ENCODE measurements at places on chromosomes 1 and 21.

DNA sequence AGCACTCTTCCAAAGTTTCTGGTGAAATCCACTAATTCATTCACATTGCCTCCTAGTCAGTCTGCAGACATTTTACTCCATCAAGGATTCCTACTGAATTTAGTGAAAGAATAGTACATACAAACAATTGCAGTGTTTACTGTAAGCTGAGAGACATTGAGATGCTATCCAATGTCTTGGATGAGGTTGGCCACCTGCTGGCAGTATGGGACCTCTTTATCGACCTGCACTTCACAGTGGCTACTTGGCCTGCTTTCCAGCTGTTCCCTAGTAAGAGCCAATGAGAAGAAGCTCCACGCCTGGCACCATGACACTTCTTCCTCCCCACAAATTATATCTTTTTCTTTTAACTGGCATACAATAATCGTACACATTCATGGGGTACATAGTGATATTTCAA lies 51.5 kb upstream of the LRIF1 start:
- no peak for DNase-seq

GRCh38 chr1:24254783-24255182 lies 64.4 kb upstream of the GRHL3 start:
- no peak for DNase-seq

- no peak for DNase-seq
Observed at GRCh38 chr1:201515062-201515750, 8.3 kb upstream of the CSRP1 start.

DNA sequence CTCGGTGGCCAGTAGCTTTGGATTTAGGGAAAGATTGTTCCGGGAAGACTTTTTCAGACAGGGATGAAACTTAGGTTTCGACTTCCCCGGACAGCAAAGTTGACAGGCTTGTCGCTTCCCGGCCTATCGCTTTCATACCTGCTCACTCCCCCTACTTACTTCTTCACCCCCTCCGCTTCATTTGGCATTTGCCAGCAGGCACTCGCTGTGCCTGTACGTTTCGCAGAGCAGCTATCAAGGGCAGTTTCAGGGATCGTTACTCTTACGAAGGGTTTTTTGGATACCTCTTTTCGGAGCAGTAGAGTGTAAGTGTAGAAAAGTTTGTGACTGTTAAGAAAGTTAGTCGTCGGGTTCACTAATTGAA lies 393 bp downstream of the BLZF1 start:
- peak; percentile 8 for DNase-seq

DNA sequence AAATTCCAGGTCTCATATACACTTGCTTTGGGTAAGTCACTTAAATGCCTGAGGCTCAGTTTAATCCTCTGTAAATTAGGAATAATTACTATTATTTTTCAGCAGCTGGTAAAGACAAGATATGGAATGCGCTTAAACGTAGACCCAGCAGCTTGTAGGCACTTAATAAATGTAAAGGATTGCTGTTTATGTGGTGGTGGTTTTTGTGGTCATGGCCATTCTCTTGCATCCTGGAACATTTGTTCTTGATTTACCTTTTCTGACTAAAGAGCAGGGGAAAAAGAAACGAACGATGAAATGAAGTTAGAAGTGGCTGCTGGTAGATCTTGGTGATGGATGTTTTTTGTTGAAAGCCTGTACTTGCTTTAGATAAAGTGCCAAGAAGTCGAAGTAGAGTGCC lies 195.0 kb upstream of the FOXD3 start:
- DNase-seq: no peak

GRCh38 chr1:65119951-65120350 lies 28.1 kb upstream of the AK4 start:
- DNase-seq: no peak

DNA sequence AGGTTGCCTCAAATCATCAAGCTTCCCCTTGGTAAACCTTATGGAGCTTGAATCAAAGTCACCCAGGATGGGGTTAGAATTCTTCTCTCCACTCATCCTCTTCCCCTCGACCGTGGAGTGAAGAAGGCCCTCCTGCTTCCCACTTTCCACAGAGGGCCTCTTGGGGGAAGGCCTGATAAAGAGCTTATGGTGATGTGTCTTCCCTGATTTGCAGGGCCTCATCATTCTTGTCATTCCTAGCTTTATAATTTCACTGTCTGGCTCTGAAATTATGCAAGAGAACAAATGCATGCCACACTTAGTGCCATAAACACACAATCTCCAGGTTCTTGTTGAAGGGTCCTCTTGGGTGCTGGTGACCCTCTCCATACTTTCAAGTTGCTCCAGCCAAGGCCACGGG lies 101.2 kb downstream of the HMGB4 start:
- DNase-seq: no peak

GRCh38 chr1:17696417-17697301 lies 58.5 kb upstream of the ACTL8 start:
- DNase-seq: no peak

DNA sequence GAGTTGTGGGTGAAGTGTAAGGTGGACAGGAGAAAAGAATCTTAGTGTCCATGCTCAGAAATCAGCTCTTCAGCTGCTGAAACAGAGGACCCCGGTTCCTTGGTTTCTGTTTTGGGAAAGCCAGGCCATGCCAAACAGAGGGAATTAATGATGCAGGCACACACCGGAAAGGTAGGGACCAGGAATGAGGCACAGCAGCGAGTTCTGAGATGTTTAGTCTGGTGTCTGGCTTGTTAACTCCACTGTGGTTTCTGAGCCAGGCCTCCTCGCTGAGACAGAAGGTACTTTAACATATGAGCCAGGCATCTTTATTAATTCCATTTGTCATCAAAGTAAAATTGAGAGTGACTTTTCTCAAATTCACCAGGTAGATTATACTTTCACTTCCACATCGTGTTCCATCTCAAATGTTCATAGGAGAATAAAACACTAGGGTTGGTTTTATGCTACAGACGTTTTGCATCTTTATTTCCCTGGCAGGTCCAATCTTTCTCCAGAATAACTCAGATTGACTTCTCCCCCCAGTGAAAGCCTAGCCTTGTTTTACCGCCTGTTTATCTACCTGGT lies 23.5 kb downstream of the LRRC8D start:
- peak; percentile 18 for DNase-seq

- DNase-seq: no peak
Observed at GRCh38 chr1:245566952-245567351, 412.2 kb downstream of the KIF26B start.

GRCh38 chr1:8373581-8374241 lies 55.8 kb downstream of the SLC45A1 start:
- no peak for DNase-seq

DNA sequence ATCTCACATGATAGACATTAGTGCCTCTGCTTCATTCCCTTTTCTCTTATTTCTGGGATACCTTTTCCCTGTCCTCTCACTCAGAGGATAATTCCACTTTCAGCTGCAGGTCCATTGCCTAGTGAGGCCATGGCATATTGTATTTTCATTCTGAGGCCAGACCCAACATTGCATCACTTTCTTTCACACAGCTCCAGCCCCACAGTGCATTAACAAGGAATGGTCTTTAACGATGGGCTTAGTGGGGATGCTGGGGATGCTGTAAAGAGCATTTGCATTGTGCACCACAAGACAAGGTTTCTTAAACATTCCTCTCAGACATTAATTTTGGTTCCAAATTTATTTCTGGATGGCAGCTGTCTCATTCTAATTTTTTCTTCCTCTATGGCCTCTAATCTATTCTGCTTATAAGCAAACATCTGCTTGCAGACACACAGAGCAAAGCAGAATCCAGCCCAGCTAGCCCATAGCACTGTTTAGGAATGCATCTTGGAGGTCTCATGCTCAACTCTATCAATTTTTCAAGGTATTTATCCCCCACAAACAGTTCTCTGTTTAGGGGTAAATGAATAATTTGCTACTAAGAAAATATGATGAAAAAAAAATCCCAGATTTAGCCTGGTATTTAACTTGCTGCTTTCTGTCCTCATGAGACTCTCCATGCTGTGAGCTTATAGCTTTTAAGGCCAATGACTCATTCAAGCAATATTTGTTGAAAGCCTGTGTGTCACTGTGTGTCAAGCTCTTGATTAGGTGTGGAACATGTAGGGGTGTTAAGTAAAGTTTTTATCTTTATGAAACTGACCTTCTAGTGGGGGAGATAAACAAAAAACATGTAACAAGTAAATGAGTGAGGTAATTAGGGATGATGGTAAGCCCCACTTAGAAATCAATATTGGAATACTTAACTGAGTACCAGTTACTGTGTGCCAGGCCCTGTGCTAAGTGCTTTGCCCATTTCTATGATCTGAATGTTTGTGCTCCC lies 44.5 kb upstream of the CCDC190 start:
- no peak for DNase-seq

DNA sequence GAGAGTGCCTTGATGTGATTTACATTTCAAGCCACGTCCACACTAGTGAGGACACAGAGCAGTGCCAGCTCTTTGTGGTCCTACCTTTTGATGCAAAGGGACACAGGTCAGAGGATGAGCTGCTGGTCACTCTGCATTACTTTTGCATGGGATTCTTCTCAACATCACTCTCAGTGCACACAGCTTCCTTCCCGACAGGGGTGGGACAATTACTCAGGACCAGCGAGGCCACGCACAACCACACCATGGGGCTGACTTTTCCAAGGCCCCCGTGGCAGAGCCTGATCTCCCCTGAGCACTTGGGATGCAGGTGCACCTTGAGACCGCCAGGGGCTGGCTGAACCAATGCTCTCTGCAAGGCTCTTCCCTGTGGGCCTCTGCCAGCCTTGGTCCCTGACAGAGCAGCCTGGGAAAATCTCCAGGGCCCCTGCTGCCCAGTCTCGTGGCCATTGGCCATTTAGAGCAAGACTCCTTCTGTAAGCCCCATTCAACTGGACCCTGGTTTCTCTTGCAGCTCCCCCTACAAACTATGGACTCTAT lies 13.2 kb upstream of the PRAMEF12 start:
- DNase-seq: no peak

DNA sequence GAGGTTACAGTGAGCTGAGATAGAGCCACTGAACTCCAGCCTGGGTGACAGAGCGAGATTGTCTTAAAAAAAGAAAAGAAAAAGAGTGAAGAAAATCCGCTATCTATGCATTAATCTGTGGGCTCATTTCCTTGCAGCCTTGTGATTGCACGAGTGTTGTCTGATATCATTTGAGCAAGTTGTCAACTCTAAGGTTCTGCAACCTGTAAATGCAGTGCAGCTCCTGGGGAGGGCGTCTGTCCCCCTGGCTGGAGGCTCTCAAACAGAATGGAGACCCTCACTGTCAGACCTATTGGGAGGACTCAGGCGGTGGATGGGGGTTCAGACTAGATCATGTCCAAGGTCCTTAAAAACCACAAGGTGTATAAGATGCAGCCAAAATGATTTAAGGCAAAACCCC lies 6.2 kb downstream of the CORT start:
- no peak for DNase-seq

DNA sequence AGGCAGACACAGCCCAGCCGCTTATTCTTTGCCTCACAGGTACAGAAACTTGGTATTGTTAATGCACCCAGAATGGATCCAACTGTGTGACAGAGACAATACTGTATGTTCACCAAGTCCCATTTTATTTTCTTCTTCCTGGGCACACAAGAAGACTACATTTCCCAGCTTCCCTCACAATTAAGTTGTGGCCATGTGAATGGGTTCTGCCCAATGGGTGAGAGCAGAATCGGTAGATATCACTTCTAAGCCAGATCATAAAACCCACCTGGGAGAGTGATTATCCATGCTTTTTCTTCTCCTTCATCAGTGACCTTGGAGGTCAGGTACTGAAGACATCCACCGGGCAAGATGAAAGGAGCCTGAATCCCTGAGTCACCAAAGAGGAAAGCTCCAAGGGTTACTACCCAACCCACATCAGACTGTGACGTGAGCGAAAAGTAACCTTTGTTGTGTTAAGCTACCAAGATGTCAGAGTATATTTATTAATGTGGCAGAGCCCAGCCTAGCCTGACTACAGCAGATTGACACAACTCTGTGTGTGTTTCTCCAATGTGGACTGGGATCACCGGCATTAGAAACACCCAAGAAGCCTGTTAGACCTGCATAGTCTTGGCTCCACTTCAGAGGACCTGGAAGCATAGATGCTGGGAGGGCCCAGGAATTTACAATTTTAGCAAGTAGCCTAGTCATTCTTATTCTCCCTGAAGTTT lies 79.1 kb upstream of the GRIK3 start:
- DNase-seq: no peak

- no peak for DNase-seq
Observed at GRCh38 chr1:234975941-234976860, 152.4 kb downstream of the TOMM20 start.

DNA sequence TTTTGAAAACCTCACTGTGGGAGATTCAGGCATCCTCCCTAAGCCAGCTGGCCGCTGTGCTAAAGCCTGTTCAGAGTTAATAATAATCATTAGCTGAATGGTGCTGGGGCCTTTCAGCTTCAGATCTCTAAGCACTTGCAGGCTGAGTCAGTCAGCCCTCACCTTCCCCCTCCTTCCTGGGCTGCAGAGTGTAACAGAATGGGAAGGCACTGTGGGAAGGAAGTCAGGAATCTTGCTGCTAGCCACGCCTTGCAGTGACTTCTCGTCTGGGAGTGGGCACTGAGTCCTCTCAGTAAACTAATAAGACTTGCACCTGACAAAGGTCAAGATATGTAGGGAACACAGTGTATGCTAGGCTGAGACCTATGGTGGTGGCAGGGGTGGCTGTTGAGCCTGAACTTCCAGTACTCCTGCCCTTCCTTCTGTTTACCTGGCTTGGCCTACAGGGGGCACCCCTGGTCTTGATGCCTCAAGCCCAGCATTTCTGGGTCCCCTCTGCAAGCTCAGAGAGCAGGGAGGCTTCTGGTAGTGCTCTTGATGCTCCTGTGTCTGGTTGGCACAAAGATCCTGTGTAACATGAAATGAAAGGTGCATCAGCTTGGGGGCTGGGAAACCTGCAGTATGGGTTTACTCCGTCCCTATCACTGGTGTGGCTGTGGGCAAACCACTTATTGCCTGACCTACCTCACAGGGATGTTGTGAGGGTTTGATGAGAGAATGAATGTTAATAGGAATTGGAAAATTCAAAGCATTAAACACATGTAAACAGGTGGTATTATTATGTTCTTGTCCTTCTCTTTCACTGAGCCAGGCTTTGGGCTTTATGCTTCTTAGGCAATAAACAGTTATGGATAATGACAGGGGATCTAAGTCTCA lies 6.0 kb downstream of the CYB561D1 start:
- DNase-seq: peak; percentile 57

GRCh38 chr1:178075333-178075732 lies 18.6 kb upstream of the RASAL2 start:
- DNase-seq: no peak

DNA sequence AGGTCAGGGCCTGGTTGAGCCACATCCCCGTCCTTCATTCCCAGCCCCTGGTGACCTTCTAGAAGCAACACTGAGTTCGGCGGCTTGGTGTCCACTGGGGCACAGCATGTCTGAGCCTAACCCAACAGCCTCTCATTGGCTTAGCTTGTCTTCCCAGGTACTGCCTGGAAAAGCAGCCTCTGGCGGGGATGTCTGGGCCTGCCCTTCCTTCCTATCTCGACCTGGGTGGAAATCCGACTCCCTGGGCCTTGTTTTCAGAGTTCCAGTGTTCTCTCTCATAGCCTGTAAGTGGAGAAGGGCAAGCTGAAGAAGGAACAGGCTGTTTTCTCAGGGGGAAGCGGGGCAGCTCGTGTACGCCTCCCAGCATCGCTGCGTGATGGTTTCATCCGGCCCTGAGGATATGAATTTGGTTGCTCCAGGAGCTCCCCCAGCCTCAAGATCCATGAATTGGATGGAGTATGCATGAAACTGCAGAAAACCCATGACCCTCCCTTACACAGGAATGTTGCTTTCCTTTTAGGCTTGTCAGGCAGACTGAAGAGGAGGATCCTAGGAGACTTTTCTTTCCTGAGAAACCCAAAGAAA lies 116.5 kb upstream of the IRF2BP2 start:
- no peak for DNase-seq
